ENCODE measurements at places on chromosomes 3 and 15.

GRCh38 chr15:48385031-48385830 is 54.0 kb downstream of the DUT start:
- no peak overlapping the region for H3K4me3 ChIP-seq
- no peaks in the 10 kb centered on the region for H3K4me1 ChIP-seq
- no peak overlapping the region for H3K27ac ChIP-seq

- no peak overlapping the region for H3K27ac ChIP-seq
- H3K4me3 ChIP-seq: no peak overlapping the region
- no peaks in the 10 kb centered on the region for H3K4me1 ChIP-seq
- DNase-seq: no peak
- peaks cover 17% of the 10 kb centered on the region for H3K27me3 ChIP-seq
- H3K36me3 ChIP-seq: no peaks in the 10 kb centered on the region
These were observed 52.6 kb upstream of the SEC61A1 start for GRCh38 chr3:127999509-128000106.

GRCh38 chr3:158908187-158908734 is 106.4 kb downstream of the MFSD1 start:
- no peaks in the 10 kb centered on the region for H3K4me1 ChIP-seq
- no peaks in the 10 kb centered on the region for H3K36me3 ChIP-seq
- H3K27ac ChIP-seq: no peak overlapping the region
- H3K27me3 ChIP-seq: no peaks in the 10 kb centered on the region
- no peak overlapping the region for H3K4me3 ChIP-seq

DNA sequence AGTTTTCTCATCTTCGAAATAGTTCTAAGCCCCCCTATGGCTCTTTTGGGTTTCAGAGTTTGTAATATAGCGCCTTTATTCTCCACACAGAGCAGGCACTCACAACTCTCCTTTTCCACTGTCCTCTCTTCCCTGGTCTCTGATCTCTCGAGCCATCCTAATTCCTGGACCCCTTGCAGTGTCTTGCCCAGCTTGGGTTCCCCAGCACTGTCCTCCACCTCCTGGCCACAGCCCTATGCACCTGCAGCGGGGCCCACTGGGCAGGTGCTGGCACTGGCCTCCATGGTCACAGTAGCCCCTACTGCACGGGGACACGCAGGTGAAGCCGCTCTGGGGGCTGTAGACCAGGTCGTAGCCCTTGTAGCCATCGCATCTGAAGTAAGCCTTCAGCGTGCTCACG is 27.9 kb downstream of the MUC20 start:
- H3K4me1 ChIP-seq: peaks cover 10% of the 10 kb centered on the region
- H3K36me3 ChIP-seq: no peaks in the 10 kb centered on the region
- no peak overlapping the region for H3K4me3 ChIP-seq
- peaks cover 23% of the 10 kb centered on the region for H3K27me3 ChIP-seq
- no peak for DNase-seq
- no peak overlapping the region for H3K27ac ChIP-seq

GRCh38 chr3:120172070-120172469 is 77.8 kb upstream of the GSK3B start:
- no peak overlapping the region for H3K4me3 ChIP-seq
- H3K36me3 ChIP-seq: no peaks in the 10 kb centered on the region
- H3K27ac ChIP-seq: no peak overlapping the region
- no peaks in the 10 kb centered on the region for H3K4me1 ChIP-seq

GRCh38 chr3:171654809-171655208 is 155.5 kb downstream of the PLD1 start:
- no peaks in the 10 kb centered on the region for H3K36me3 ChIP-seq
- H3K4me1 ChIP-seq: no peaks in the 10 kb centered on the region
- H3K27me3 ChIP-seq: no peaks in the 10 kb centered on the region

GRCh38 chr15:89129123-89129815 is 41.0 kb downstream of the ABHD2 start:
- peaks cover 12% of the 10 kb centered on the region for H3K4me1 ChIP-seq
- peaks cover 17% of the 10 kb centered on the region for H3K36me3 ChIP-seq
- no peak overlapping the region for H3K4me3 ChIP-seq
- DNase-seq: peak; percentile 71
- no peaks in the 10 kb centered on the region for H3K27me3 ChIP-seq
- H3K27ac ChIP-seq: no peak overlapping the region

DNA sequence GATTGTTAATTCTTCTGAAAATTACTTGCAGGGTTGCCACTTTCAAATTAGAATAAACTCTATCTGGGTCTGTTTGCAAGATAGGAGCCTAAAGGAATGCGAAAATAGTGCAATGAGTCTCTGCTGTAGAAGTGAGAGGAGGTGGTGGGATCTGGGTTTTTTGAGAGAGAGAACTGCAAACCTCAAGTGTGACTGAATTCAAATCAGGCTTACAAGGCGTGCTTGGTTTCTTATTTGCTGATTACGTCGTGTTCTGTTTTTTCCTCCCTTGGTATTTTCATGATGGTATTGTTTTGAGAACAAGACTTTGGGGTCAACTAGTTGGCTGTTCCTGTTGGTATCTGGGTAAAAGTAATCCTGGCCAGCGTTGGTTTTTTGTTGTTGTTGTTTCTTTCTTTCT is 490.9 kb upstream of the CFAP20DC start:
- H3K36me3 ChIP-seq: no peaks in the 10 kb centered on the region
- peaks cover 7% of the 10 kb centered on the region for H3K4me1 ChIP-seq

DNA sequence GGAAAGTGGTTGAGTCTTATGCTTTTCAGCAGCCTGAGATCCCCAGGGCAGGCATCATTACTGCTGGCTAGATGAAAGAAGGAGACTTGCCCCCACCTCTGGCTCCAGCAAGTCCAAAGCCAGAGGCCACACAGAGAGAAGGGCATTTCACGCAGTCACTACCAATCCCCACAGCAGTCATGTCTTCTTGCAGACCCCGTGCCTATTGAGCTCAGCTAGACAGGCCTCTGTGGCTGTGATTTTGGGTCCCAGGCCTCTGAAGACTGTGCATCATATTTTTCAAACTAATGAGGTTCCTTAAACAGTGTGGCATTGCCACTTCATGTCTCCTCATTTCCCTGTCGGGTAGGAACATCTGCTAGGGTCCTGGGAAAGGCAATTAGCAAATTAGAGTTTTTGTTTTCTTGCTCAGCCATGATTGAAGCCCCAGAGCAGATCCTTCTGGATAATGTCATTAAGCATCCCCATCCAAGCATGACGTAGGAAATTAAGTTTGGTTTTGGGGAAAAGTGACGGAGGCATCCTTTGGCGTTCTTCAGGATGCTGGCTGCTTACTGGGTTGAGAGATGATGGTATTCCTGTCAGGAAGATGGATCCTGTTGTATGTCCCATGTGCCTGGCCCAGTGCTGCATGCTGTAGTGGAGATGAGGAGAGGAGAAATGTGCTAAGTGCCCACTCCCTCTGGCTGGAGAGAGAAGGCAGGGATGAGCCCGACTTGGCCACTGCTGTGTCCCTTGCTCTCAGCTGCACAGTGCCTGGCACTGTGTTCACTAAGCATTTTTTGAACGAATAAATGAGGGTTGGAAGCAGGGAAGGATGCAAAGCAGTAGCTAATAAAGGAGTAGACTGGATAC is 7.0 kb downstream of the SPSB4 start:
- DNase-seq: no peak
- no peaks in the 10 kb centered on the region for H3K4me1 ChIP-seq
- H3K27ac ChIP-seq: no peak overlapping the region
- H3K36me3 ChIP-seq: no peaks in the 10 kb centered on the region
- H3K4me3 ChIP-seq: no peak overlapping the region

- peak; percentile 42 for DNase-seq
- H3K4me1 ChIP-seq: peaks cover 82% of the 10 kb centered on the region
- no peak overlapping the region for H3K4me3 ChIP-seq
- H3K36me3 ChIP-seq: no peaks in the 10 kb centered on the region
These were observed 112.7 kb downstream of the KLF13 start for GRCh38 chr15:31439328-31439727.

DNA sequence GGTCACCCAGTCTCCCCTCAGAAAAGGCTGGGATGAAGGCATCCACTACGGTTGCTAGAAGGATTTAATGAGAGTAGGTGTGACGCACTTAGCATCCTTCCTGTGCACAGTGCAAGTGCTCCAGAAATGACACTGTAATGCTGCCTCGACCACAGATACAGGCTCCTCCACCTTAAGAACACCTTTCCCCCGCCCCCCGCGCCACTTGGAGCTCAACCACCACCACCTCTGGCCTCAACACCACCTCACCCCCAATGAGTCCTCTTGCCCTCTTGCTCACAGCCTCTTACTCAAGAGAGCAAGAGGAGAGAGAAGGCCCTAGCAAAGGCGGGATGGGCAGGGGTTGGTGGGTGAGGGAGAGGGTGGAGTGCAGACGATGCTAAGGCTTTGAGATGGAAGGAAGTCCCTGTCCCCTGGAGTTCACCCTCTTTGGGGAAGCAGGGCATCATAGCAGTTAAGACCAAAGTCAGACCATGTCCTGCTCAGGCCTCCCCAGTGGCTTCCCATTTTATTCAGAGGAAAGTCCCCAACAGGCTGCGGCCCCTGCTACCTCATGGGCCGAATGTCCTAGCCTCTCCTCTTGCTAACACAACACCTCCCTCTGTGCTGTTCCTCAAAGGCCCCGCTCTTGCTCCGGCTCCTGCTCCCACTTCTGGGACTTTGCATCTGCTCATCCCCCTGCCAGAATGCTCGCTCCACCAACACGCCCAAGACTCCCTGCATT is 8.3 kb downstream of the STARD5 start:
- no peak for DNase-seq
- H3K4me1 ChIP-seq: peaks cover 34% of the 10 kb centered on the region
- H3K36me3 ChIP-seq: peaks cover 64% of the 10 kb centered on the region
- no peak overlapping the region for H3K4me3 ChIP-seq

- H3K4me1 ChIP-seq: no peaks in the 10 kb centered on the region
- no peaks in the 10 kb centered on the region for H3K27me3 ChIP-seq
- DNase-seq: no peak
- H3K36me3 ChIP-seq: no peaks in the 10 kb centered on the region
- H3K4me3 ChIP-seq: no peak overlapping the region
- H3K27ac ChIP-seq: no peak overlapping the region
These were observed 289.9 kb downstream of the GAP43 start for GRCh38 chr3:115913069-115913686.

- H3K36me3 ChIP-seq: no peaks in the 10 kb centered on the region
- no peaks in the 10 kb centered on the region for H3K4me1 ChIP-seq
- no peak for DNase-seq
These were observed 566.7 kb upstream of the NECTIN3 start for GRCh38 chr3:110504901-110505300.

DNA sequence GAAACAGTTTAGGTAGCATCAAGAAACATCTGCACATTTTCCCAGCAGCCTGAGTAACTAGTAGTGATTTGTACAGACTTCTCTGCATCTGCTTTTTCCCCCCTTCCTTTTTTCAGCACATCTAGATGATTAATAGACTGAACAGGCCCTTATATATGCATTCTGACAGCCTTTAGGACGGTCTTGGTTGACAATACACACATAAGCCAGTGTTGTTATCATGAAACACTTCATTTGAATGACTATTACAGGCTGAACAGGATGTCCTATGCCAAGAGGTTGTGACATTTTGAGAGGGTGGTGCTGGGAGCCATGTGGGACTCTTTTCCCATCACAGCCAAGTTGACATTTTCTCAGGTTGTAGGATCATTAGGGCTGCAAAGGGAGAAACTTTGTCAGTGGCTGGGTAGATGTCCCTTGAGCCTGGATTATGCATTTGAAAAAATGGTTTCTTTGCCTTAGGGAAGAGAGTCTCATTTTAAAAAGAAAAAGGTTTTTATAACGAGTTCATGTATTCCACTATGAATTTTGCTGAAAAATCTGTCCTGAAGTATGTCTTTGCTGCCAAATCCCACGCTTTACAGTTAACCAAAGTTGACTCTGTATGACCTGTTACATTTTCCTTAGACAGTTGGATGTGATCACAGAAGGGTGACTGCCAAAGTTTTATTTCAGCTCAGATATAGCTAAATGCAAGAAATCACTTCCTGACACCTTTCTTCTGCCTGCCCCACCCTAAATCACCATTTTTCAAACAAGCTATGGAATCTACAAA is 73.7 kb downstream of the FILIP1L start:
- no peak for DNase-seq
- H3K36me3 ChIP-seq: no peaks in the 10 kb centered on the region
- H3K4me3 ChIP-seq: no peak overlapping the region
- no peaks in the 10 kb centered on the region for H3K4me1 ChIP-seq
- H3K27me3 ChIP-seq: no peaks in the 10 kb centered on the region

GRCh38 chr3:196639483-196640296 is at the start of gene NRROS:
Gene NRROS (plus strand): TSS chr3:196639694. CDS start chr3:196654540, 14,846 bp downstream.
- peak within 1 kb of the TSS; percentile 84 for H3K4me3 ChIP-seq
- peak; percentile 81 for DNase-seq
- H3K36me3 ChIP-seq: peaks cover 30% of the 10 kb centered on the region
- H3K27me3 ChIP-seq: peaks cover 12% of the 10 kb centered on the region

- H3K36me3 ChIP-seq: peaks cover 10% of the 10 kb centered on the region
- DNase-seq: peak; percentile 22
- no peaks in the 10 kb centered on the region for H3K27me3 ChIP-seq
- H3K4me1 ChIP-seq: peaks cover 35% of the 10 kb centered on the region
- peak overlapping the region; percentile 81 for H3K27ac ChIP-seq
- no peak overlapping the region for H3K4me3 ChIP-seq
These were observed 264.2 kb downstream of the NFKBIZ start for GRCh38 chr3:102113421-102114041.
